Frontal cortex (tissue), 4 donors: ENCODE measurements at places on chromosomes 2 and 18. TPM values are rescaled to one million over a fixed set of nuclear protein-coding genes. Genes with fewer than 3 reads are reported as not detected.

The PPP1R1C gene
- total RNA-seq = under 0.01 TPM

The GREB1 gene
- total RNA-seq = 3.7 TPM

The DSG4 gene
- under 0.01 TPM for total RNA-seq

The SERPINB2 gene
- total RNA-seq = not detected

The MAP3K19 gene
- total RNA-seq = 0.41 TPM

The GAL3ST2 gene
- total RNA-seq = 0.41 TPM

The TCF7L1 gene
- total RNA-seq = 0.41 TPM

GRCh38 chr2:204078003-204078698, 141.6 kb downstream of the ICOS start:
- DNase-seq = no peak

DNA sequence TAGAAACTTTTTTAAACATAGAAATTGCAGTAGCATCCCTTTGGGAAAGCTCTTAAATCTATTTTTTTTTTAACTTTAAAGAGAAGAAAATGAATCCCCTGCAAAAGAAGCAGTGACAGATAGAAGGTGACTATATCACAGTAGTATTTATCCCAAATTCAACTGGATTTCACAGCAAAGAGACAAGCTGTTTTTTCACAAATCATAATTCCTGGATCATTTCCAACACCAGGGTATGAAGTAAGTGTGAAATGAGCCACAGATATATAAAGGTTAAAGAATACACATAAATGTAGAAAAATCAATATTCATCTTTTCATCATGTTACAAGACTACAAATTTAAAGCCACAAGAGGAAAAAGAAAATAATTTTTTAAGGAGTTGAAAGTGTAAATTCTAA, 1404.9 kb upstream of the NXPH2 start:
- no peak for DNase-seq

- DNase-seq = no peak
Observed at GRCh38 chr18:58526425-58527284, 102.2 kb downstream of the ALPK2 start.

DNA sequence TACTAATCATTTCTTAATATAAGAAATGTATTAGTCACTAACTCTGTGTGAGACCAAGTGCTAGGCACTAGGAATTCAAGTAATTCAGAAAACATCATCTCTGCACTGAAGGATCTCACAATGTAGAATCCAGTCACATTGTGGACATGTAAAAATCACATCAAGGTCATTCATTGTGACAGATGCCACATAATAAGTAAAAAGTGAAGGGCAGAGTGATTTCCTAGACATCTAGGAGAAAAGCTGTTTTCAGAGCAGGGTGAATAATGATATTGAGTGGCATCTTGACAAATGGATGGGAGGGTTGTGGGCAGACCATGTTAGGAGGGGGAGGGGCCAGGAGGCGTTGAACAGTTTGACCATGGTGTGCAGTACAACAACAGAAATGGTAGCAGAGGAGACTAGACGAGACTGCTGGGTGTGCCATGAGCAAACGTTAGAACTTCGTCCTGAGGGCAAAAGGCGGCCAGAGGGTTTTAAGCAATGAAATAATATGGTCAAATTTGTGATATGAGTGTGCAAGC, 93.8 kb downstream of the DTNA start:
- no peak for DNase-seq

- no peak for DNase-seq
Observed at GRCh38 chr18:43588838-43589237, 311.5 kb upstream of the SYT4 start.

GRCh38 chr2:16438613-16439321, 226.9 kb downstream of the CYRIA start:
- no peak for DNase-seq

DNA sequence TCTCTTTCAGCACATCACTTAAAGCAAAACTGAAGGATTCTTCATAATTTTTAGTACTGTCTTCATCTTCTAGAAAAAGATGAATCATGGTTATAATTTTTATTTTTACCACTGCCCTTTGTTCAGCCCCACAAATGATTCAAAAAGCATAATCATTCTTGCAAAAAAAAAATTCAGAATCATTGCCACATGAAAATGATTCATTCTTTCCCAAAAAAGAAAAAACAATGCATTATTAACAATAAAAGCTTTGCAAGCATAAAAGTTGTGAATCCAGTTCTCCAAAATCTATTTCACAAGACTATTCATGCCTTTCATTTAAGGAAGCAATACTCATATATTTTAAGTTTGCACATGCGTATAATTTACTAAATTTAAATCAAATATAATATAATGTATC, 204.8 kb downstream of the RBM43 start:
- DNase-seq = no peak

GRCh38 chr2:232230560-232230959, 148.0 kb upstream of the ALPP start:
- no peak for DNase-seq

GRCh38 chr2:136319237-136319636, 201.3 kb upstream of the CXCR4 start:
- no peak for DNase-seq

- DNase-seq = no peak
Observed at GRCh38 chr2:172889768-172890430, 154.3 kb downstream of the RAPGEF4 start.

DNA sequence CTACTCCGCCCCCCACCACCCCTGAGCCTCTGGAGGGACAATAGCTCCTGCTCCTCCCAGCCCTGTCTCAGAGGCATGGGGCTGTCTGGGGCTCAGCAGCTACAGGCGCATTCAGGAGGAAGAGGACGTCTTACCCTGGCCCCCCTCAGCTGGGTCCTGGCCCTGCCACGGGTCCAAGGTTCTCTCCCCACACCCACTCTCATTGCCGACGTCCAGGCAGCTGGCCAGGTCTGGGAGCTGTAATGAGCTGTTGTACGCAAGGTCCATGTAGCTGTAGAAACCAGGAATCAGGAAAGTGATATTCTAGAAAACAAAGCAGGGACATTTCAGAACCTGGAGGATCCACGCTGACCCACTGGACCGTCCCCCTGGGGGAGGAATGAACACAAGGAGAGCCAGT, 13.5 kb downstream of the PASK start:
- DNase-seq = no peak

DNA sequence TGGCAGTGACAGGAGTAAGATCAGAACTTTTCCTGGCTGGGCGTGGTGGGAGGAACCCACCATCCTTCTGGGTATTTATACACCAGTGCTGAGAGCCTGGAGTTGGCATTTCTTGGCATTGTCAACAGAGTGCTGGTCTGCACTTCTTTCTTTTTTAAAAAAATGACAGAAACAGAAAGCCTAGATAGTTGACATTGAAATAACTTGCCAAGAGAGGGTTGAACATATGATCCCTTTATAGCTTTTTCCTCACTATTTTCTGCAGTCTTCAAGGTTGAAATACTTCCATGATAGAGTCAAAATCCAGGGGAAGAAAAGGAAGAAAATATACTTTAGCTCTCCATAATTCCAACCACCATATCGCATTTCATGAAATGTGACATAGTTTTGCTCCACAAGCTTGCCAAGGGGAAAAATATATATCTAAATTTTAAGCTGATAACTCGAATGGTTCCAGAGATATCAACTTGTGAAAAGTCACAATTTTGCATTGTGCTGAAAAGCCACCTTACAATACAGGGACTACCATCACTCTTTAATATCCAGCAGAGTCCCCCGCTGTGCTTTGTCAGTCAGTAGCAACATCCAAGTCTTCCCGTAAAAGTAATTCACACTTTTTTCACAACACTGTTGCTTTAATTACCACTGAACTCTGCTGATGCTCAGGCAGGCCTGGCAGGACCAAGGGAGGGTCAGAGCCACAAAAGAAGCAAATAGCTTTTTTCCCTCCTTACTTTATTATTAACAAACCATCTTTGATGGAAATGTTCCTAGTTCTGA, 764.9 kb upstream of the FANCL start:
- DNase-seq = no peak

DNA sequence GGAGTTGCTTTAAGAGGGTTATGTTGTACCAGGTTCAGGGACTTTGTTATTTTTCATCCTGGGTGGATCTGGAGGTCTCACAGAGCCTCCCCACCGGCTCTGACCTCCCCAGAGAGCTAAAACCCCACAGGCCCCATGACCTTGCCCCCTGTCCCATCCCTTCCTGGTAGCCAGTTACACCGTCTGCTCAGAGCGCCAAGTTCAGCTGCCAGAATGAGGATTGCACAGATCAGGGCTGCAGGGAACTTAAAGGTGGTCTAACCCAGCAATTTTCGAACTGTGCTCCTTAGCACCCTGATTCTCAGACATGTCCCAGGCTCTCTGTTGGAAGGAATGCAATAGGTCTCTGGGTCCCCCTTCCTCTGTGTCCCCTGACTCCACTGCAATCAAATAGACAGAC, 32.1 kb downstream of the ATOH8 start:
- DNase-seq = no peak

DNA sequence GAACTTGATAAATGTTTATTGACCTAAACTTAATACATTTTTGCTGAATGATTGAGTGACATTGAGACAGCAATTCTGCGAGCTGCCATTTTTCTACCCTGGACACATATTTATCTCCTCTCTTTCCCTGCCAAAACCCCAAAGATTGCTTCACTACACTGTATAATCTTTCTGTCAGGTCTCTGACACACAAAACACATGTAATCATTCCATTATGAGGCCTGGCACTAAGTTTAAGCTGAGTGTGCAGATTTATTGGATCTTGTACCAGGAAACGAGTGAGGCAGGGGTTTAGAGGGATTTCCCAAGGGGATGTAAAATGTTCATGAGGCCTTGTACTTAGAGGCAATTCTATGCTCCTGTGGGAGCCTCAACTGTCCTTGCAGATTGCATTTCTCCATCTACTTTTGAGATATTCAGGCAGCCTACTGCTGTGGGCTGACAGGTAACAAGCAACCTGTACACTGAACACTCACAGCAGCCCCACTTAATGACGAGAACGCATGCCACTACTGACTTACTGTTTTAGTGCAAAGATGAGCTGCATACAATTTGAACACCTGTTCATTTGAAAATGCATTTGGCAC, 13.7 kb upstream of the OSR1 start:
- no peak for DNase-seq
